SK-MEL-5 (cell line): ENCODE measurements at places on chromosomes 6 and 20.

GRCh38 chr20:57546956-57547649 is 13.8 kb upstream of the PCK1 start:
- DNase-seq: no peak

GRCh38 chr6:38489951-38490350 is 149.8 kb downstream of the BTBD9 start:
- no peak for DNase-seq

GRCh38 chr20:6483727-6484126 is 283.8 kb upstream of the BMP2 start:
- no peak for DNase-seq

DNA sequence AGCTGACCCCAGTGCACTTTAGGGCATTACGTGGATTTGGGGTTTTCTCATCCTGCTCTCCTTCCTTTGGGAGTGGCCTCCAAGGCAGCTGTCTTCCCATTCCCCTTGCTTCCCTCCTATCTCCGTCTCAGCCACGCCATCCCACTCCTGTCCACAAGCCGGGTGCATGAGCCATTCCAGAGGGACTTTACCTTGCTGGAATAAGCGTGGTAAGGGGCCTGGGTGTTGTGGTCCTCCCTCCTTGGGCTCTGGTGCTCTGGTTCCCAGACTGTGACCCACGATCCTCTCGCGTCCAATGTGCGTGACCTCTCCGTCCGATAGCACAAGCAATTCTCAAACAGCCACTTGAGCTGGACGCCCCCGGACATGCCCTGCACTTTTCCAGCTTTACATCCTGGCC is 60.6 kb upstream of the NKX2-2 start:
- no peak for DNase-seq

- no peak for DNase-seq
These were observed 4.1 kb upstream of the PROCR start for GRCh38 chr20:35167787-35168186.

DNA sequence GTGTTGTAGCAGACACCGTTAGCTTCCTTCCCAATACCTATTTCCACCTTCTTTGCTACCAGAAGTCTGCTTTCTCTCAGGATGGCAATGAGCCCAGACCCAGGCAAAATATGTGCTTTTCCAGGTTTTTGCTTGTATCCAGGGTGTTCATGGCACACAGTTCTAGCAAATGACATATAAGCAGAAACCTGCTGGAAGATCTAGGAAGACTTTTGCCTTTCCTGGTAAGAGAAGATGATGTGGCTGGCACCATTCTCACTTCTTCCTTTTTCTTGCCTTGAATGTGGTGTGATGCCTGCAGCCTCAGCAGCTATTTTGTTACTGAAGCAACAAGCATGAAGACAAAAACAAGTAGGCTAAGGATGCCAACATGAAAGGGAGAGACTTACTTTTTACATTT is 19.2 kb upstream of the TBC1D22B start:
- DNase-seq: no peak

DNA sequence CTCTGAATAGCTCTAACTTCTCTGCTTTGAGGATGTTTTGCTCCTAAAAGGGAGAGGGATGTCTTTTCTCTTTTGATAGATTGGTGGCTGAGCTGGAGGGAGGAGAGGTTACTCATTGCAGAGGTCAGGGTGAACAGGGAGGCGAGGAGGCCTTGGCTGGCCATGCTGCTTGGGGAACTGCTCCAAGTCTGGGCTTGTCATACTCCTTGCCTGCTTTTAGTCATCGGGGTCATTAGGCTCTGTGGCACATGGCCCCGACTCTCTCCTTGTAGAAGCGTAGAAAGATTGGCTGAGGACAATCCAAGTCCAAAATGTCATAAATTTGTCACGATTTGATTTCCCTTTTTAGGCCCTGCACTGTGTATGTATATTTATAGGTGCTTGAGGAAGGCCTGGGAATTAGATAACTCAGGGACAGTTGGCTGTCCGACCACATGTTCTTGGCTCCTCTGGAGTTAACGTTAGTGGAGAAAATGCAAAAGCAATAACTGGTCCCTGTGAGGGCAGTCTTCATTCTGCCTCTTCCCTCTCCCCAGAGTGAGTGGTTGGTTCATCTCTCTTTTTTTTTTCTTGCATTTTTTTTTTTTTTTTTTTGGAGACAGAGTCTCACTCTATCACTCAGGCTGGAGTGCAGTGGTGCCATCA is 160.1 kb downstream of the SCP2D1 start:
- DNase-seq: no peak

DNA sequence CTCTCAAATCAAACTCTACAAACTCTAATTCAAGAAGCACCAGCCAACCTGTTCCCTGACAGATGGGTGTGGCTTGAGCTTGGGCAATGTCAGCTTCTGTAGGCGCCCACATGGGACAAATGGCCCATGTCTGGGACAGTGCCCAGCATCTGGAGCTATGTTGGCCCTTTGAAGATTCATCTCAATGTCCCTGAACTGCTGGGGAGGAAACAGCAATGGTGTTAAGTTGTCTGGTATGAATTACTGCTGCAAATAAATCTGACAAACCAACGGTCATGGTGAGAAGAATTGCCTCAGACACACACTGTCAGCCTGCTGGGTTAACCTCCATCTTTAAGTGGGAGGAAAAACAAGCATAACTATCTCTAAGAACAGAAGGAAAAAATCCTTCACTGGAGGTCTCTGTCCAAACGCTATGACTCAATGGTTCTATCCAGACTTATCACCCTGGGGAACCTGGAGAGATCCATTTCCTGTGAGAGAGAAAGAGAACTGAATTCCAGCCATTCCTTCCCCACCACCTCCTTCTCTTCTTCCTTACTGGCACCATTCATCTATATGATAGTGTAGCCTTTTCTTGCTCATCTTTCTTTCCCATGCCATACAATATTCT is 274.9 kb downstream of the CDH26 start:
- no peak for DNase-seq

DNA sequence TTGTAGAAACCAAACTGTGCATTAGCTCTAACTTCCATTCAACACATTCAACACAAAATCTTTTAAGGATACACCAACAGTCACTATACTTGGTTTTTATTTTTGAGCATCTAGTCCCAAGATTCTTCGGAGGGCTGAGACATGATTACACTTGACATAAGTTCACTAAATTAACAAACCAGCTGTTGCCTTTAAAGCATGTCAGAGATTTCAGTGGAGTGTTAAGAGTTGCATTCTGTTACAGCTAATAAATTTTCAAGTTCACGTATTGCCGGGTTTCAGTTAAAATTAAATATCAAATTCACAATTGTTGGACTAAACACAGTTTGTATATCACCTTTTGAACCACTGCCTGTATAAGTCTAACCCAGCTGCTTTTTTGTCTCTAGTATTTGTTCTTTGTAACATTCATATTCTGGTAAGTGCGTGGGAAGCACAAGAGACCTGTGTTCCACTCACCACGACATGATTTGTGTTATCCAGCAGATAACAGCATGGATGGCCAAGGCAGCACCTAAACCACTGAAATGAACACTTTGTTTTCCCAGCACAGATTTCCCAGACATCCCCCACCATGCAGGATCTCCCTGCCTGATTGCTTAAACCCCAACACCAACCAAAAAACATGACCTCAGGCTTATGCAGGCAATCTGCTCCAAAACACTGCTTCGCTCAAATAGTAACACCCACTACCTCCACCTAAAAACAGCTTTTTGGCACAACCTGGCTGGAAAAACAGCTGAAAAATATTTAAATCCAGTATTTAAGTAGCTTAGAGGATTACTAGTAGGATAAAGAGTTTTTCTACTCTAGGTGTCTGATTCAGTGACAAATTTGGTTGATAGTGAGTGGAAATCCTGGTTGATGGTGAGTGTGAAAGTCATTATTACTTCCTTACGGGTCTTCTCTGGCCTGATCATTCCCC is 286.5 kb upstream of the NT5E start:
- no peak for DNase-seq

- no peak for DNase-seq
These were observed 52.9 kb upstream of the APCDD1L start for GRCh38 chr20:58568126-58568482.

DNA sequence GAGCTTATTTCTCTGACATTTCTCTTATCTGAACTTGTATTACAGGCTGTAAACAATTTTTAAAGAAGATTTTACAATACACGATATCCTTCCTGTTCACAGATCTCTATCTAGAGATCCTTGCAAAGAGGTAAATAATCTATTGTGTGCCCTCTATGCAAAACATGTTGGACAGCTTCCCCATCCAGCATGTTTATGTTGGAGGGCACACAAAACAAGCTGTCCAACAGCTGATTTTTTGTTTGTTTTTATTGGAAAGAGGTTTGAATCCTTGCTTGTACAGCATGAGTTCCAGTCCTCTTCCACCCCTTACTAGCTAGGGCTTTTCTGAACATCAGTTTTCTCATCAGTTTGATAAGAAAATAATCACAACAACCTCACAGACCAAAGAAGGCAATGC is 62.3 kb upstream of the SYNDIG1 start:
- DNase-seq: no peak

DNA sequence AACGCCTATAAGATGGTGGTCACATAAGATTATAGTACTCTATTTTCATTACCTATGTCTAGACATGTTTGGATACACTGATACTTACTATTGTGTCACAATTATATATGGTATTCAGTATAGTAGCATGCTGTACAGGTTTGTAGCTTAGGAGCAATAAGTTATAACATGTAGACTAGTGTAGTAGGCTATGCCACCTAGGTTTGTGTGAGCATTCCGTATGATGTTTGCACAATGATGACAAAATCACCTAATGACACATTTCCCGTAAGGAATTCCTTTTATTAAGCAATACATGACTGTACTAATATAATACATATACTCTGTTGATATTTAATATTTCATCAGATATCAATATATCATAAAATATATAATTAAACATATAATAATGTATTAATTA is 540.7 kb downstream of the BMP2 start:
- no peak for DNase-seq

- DNase-seq: no peak
These were observed 17.4 kb upstream of the RNF39 start for GRCh38 chr6:30092852-30093543.

DNA sequence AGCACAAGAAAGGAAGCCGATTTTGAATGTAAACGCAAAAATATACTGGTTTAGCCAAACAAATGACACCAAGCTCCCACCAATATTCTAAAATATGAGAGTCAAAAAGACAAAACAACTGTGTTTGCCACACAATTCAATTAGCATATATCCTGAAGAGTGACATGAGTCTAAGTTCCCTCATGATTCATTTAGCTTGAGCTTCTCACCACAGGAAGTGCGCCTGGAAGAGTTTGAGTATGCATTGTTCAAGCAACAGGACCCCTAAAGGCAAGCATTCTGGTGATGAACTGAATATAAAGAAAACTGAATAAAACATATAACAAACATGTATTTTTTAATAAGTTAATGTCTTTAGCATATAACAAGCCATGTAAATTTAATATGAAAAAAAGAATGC is 115.2 kb upstream of the RUNX2 start:
- no peak for DNase-seq

DNA sequence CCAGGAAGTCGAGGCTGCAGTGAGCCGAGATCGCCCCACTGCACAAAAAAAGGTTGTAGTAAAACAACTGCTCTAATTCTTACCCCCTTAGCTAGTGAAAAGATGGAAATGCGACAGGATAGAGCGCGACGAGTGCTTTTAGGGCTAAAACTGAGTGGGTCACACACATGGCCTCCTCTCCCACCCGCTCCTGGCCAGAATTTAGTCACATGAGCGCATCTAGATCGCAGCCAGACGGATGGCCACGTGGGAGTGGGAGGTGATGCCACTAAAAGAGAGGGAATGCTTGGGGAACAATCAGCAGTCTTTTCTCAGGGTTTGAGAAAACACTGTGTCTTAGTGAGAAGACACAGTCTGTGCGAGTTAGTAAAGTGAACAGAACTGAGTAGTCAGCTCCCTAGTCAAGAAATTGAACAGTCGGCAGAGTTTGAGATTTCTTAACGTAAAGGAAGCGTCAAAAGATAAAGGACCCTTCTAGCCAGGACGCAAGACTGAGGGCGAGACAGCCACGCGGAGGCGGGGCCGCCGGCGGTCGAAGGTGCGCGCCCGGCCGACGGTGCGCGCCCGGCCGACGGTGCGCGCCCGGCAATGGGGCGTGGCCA is 664 bp upstream of the ACTR5 start:
- no peak for DNase-seq

- DNase-seq: no peak
These were observed 76.8 kb upstream of the SYNDIG1 start for GRCh38 chr20:24392612-24393011.

DNA sequence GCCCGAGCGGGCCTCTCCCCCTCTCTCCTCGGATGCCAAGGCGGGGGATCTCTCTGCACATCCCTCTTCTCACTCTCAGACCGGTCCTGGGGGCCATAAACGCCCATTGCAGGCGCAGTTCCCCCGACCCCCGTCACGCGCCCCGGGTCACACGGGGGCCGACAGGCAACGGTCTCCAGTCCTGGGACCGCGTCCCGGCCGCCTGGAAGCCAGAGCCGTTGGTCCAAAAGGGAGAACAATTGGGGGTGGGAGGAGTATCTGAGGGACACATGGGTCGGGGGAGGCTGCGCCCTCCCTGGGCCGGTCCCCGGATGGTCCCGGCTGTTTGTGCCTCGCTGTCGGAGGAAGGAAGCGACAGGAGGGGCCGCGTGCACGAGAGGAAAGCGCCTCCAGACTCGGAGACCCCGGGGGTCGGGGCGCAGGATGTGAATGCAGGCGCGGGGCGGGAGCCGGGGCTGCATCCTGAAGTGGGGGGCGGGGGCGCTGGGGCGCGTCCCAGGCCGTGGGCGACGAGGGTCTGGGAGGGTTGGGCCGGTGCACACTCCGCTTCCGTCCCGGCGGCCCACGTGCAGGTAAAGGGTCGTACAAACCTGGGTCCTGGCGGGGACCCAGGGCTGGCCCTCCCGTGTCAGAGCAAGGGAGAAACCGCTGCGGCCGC is 903 bp downstream of the SLC4A11 start:
- no peak for DNase-seq

DNA sequence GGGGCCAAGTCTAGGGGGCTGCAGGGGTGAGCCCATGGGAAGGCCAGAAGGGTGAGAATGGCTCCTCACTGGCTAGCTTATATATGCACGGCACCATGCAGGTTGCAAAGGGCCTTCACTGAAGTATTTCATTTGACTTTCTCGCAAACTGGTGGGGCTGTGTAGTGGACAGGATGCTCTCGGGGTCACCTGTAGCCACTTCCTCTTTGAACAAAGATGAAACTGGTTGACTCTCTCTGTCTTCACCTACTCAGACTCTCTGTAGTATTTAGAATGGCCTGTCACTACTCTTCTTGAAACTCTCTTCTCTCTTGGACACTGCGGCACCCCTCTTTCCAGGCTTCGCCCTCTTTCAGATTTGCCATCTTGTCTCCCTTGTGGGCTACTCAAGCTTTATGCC is 560.5 kb downstream of the PKHD1 start:
- DNase-seq: no peak

GRCh38 chr20:19275630-19276071 is 63.2 kb downstream of the SLC24A3 start:
- DNase-seq: no peak

DNA sequence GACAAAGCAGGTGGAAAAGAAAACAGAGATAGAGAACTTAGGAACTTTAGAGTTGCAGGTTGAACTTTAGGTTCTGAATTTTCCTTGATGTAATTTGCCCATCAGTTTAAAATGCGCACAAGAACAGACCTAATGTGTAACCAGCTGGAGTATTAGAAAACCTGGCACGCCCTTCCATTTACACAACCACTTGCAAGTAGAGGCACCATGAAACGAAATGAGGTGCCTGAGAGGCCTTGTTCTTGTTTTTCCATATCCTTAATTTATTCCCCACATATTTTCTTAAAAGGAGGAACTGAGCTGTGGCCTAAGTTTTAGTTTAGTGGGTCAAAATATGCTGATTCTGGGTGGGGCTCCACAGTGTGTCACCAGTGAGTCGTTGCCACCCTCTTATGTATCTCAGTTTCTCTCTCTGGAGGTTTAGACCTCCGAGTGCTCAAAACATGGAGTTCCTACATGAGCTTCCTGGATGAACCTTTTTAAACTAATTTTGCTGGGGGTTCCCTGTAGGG is 17.2 kb upstream of the IL22RA2 start:
- DNase-seq: no peak
